ENCODE measurements at places on chromosomes 5 and 9. TPM values are rescaled to one million over a fixed set of nuclear protein-coding genes. Genes with fewer than 3 reads are reported as not detected.

ASB6 gene
- total RNA-seq = 8.3 TPM

CORO2A gene
- total RNA-seq = 2.1 TPM

CARTPT gene
- total RNA-seq = not detected

OSMR gene
- 61.1 TPM for total RNA-seq

APBA1 gene
- total RNA-seq = 0.41 TPM

RLN1 gene
- not detected for total RNA-seq

MORN5 gene
- not detected for total RNA-seq

SLC4A9 gene
- not detected for total RNA-seq

C9orf50 gene
- not detected for total RNA-seq

CCDC171 gene
- total RNA-seq = 2.2 TPM

COL23A1 gene
- 0.08 TPM for total RNA-seq

BNC2 gene
- 2.7 TPM for total RNA-seq

DRD1 gene
- total RNA-seq = 0.25 TPM

MLANA gene
- total RNA-seq = not detected

FAM169A gene
- 7.1 TPM for total RNA-seq

TRIM41 gene
- total RNA-seq = 10.5 TPM

CDH10 gene
- 2.5 TPM for total RNA-seq

AJM1 gene
- total RNA-seq = 0.21 TPM

GDNF gene
- total RNA-seq = not detected

ACTBL2 gene
- 6.7 TPM for total RNA-seq

EGFLAM gene
- total RNA-seq = 1.1 TPM

ARHGEF28 gene
- total RNA-seq = 1.7 TPM

SHISAL2B gene
- not detected for total RNA-seq

LRRC19 gene
- not detected for total RNA-seq

DOCK8 gene
- 0.15 TPM for total RNA-seq

RNF38 gene
- total RNA-seq = 13.6 TPM

FAM78A gene
- 0.87 TPM for total RNA-seq

MSANTD3 gene
- 82.7 TPM for total RNA-seq

SNCB gene
- 0.48 TPM for total RNA-seq

HMMR gene
- 45.7 TPM for total RNA-seq
